Left hindlimb (tissue), 1 donor: ENCODE measurements at places on chromosomes 3 and 15.

DNA sequence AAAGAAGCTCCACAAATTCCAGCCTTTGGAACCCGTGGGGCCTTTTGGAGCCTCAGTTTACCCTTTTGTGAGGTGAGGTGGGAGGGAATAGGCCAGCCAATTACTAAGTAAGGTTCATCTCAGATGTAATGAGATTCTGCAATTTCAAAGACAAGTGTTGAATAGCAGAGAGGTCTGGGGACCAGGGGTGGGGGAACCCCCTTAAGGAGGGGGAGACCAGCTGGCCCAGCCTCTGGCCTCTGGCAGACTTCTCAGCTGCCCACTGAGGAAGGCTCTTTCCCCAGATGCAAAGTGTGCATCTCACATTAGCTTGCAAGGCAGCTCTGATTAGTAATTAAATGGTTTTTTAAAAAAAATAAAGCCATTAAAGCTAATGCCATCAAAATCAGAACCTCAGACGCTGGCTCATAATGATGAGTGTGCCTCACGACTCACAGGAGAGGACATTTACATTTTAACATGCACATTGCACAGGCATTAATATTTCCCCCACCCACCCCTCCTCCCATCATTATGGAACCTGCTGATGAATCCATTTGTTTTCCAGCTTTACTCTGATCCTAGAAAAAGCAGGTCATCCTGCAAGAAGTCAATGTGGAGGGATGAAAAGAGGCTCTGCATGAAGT is 176.7 kb upstream of the TLE3 start:
- DNase-seq, result no peak

GRCh38 chr3:184696697-184697096 is 15.2 kb downstream of the MAGEF1 start:
- peak; percentile 84 for DNase-seq

- no peak for DNase-seq
These were observed 44.5 kb downstream of the NANOGP8 start for GRCh38 chr15:35040339-35041255.

- DNase-seq, result no peak
These were observed 123.4 kb downstream of the ABI3BP start for GRCh38 chr3:100869787-100870186.

DNA sequence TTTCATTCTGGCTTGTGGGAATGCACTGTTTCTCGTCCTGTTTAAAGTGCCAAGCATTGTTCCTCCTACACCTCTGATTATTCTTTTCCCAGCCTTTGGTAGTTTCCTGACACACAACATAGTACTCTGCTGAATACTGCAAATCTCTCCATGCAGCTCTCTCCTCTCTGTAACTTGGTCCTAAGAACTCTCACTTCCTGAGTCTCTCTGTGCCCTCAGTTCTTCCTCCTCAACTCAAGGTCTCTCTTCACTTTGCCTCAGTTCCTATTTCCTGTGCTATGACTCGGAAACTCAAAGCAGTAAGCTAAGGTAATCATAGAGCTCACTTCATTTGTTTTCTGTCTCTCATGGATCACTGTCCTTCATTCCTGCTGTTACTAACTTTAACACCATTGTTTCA is 113.4 kb downstream of the ZNF280D start:
- DNase-seq, result no peak
